ENCODE measurements at places on chromosomes 12 and 14.

- no peak for DNase-seq
These were observed 29.1 kb upstream of the SYT1 start for GRCh38 chr12:78835493-78835892.

DNA sequence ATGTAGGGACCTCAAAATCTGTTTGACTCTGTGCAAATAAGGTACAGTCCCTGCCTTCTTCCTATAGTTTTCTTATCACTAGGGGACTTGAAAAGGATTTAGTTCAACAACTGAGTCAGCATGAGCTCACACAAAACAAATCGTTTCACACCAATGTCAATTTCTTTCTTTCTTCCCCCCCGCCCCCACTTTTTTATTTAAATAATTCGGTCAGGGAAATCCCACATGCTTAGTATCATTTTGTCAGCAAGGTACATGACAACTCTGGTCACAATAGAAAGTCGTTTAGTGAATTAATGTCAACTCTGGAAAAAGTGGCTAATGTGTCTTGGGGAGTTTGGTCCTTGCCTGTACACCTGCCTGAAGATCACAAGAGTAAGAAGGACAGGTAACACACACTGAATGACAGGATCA is 232.2 kb upstream of the PLEKHG7 start:
- DNase-seq, result no peak

- peak; percentile 12 for DNase-seq
These were observed 108.5 kb upstream of the ESRRB start for GRCh38 chr14:76267322-76268046.

DNA sequence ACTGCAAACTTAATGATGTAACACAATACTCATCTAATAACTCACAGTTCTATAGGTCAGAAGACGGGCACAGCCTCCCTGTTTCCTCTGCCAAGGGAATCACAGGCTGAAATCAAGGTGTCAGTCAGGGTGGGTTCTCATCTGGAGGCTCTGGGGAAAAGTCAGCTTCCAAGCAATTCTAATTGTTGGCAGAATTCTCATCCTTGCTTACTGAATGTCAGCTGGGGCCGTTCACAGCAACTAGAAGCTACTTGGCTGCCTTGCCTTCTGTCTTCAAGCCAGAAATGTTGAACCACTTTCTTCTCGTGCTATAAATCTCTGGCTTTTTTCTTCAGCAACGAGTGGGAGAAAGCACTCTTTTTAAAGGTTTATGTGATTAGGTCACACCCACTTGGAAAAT is 80.1 kb upstream of the PDZRN4 start:
- no peak for DNase-seq

- no peak for DNase-seq
These were observed 174.6 kb upstream of the TBX3 start for GRCh38 chr12:114858388-114859146.

- DNase-seq, result no peak
These were observed 430.0 kb downstream of the ETNK1 start for GRCh38 chr12:23055004-23055403.
